H9 (cell line): ENCODE measurements at places on chromosomes 16 and 17. TPM values are rescaled to one million over a fixed set of nuclear protein-coding genes. Genes with fewer than 3 reads are reported as not detected.

Gene UBE2I
- 286 and 290 TPM in 2 replicates for total RNA-seq

DNA sequence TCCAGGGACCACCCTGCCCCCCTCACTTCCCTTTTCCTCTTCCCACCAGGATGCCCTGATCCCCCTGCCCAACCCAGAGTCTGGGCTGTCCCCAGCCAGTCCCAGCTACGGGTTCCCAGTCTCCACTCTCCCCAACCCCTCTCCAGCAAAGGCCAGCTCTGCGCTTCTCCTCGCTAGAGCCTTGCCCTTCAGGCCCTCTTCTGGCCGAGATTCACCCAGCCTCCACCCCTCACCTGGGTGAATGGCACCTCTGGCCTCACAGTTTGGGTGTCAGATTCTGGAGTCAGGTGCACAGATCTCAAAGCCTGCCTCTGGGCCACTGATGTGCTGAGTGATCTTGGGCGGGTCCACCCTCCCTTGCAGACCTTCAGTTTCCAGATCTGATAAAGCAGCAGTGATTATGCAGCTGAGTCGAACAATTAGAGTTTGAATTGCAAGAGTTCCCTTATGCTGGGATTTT lies 185.6 kb upstream of the TNRC6C start:
- peak; percentile 73 for DNase-seq

DNA sequence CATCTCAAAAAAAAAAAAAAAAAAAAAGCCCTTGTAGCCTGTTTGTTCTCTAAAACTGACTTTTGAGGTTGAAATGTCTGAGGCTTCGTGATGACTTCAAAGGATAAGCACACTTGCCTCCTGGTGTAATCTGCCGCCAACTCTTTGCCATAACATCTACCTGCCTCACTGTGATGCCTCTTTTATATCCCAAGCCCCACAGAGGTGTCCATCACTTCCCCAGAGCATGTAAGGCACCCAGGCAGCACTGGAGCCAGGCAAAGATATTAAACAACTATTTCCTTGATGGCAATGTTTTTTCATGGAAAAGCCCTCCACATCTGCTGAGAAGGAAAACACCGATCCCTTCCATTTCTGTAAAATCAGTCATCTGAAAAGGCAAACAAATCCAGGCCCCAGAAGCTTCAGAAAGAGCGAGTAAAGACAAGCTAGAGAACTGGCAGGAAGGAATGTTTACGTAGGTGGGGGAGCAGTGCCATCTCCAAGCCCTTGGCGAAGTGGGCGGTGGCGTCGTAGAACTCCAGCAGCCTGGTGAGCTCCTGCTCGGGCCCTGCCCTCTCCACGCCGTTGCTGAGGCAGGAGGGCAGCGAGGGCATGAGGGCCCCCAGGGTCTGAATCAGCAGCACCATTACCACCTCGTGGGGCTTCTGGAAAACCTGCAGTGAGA lies 28.6 kb downstream of the COG7 start:
- DNase-seq = no peak

DNA sequence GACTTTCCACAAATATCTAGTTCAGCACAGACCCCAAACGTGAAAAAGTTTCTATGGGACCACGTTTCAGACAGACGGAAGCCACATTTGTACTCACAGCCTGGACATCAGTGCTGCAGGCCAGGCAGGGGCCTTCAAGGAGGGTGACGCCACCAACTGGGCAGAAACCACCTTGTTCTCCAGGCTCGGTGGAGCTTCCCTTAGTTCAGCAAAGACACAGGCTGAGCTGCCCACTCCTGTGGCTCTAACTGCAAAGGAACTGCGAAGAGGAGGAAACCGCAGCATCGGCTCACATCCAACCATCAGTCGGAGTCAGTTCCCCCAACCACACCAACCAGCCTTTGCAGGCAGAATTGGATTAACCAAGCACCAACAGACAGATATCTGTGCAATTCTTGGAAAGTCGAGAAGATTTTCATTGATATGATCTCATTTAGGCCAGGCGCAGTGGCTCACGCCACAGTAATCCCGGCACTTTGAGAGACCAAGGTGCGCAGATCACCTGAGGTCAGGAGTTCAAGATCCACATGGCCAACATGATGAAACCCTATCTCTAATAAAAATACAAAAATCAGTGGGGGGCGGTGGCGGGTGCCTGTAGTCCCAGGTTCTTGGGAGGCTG lies 73.3 kb upstream of the CNEP1R1 start:
- DNase-seq = peak; percentile 54

- DNase-seq = no peak
These were observed 85.1 kb downstream of the SLC39A11 start for GRCh38 chr17:73007407-73007806.
